ENCODE measurements at places on chromosomes 3 and 15. TPM values are rescaled to one million over a fixed set of nuclear protein-coding genes. Genes with fewer than 3 reads are reported as not detected.

OGG1 gene
- total RNA-seq, result 19.8 TPM

LRRC49 gene
- total RNA-seq, result 9.0 TPM

OXTR gene
- 0.96 TPM for total RNA-seq

TGM4 gene
- total RNA-seq, result 0.91 TPM

GRAMD2A gene
- 45.0 TPM for total RNA-seq

BHLHE40 gene
- total RNA-seq, result 61.7 TPM

GALNT15 gene
- total RNA-seq, result under 0.01 TPM

SERPINI2 gene
- not detected for total RNA-seq

GRCh38 chr3:144859161-144859560 is 887.5 kb downstream of the DIPK2A start:
- DNase-seq, result no peak

DNA sequence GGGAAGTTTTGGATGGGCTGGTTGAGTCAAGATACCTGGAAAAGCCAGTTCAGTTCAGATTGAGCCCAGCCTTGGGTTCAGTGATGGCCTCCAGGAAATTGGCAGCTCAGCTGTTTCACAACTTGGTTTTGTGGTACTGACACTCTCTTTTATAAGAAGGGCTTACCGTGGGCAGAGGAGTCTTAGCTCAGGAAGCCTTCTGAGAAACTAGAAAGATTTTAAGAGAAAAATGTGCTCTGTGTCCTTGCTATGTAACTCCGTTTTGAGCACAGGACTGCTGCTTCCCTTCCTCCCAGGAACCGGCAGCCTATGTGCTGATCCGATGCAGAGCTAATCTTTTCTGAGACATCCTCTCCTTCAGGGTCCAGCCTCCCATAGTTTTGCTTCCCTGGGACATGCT is 46.6 kb upstream of the RASGRP1 start:
- DNase-seq, result no peak

- peak; percentile 52 for DNase-seq
Measured at GRCh38 chr3:49839193-49839809, 17.1 kb downstream of the TRAIP start.

- DNase-seq, result peak; percentile 23
Measured at GRCh38 chr3:141009496-141009895, 41.7 kb upstream of the SPSB4 start.

GRCh38 chr15:80996247-80996646 is 4.5 kb upstream of the TLNRD1 start:
- DNase-seq, result peak; percentile 14

GRCh38 chr3:76028774-76029173 is 243.4 kb upstream of the ZNF717 start:
- no peak for DNase-seq

DNA sequence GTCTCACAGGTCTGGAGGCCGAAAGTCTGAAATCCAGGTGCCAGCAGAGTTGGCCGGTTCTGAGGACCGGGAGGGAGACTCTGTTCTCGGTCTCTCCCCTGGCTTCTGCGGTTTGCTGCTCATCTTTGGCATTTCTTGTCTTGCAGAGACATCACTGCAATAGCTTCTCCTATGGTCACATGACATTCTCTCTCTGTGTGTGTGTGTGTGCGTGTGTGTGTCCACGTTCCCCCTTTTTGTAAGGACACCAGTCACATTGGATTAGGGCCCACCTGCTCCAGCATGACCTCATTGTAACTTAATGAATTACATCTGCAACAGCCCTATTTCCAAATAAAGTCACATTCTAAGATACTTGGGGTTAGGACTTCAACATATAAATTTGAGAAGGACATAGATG is 12.4 kb upstream of the ATP10A start:
- DNase-seq, result no peak

DNA sequence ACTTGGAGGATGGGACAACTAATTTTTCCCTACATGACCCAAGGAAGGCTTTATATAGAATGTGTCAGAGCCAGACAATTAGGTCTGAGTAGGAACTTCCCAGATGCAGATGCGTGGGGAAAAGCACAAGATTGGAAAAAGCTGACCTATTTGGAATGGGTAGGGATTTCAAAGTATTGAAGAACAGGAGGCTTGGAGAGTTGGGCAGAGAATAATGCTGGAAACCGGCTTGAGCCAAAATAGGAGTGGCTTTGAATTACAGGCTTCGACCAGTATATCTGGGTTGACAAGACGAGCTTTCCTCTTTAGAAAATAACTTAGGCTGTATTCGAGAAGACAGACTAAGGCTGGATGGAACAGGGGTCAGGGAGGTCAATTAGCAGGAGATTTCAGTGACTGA is 181.1 kb downstream of the GBE1 start:
- DNase-seq, result no peak

- no peak for DNase-seq
Measured at GRCh38 chr3:43978708-43979107, 263.0 kb upstream of the TOPAZ1 start.

DNA sequence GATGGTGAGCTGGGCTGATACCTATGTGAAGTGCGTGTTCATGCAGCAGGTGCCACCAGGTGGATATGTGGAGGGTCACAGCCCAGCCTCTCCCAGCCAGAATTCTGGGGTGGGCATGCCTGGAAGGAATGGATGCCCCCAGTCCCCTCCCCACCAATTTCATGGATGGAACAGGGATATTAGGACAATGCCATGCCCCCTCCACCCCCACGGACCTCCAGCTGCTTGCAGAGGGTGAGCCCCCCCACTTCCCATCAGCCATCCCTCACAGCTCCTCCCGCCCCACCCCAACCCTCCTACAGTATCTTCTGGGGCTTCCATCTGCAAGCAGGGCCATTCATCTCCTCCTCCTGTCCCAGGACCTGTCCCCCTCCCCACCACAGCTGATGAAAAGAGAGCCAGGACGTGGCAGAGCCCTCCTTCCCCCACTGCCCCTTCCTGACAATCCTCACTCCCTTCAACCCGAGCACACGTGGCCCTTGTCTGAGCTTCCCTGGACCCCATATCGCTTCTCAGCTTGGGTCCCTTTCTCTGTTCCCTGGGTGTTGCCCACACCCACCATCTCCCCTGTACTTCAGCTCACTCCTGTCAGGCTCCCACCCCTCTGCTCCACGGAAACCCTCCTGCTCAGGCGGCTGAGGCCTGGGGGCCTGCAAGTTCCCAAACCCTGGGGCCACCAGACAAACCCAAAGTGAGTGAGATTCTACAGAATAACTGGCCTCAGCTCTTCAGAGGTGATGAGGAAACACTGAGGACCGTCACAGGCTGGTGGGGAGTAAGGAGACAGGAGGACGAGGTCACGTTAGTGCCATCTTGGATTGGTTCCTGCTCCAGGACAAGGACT is 2.8 kb upstream of the SEMA3G start:
- no peak for DNase-seq

- peak; percentile 35 for DNase-seq
Measured at GRCh38 chr3:184040010-184040409, 8.5 kb downstream of the HTR3D start.

DNA sequence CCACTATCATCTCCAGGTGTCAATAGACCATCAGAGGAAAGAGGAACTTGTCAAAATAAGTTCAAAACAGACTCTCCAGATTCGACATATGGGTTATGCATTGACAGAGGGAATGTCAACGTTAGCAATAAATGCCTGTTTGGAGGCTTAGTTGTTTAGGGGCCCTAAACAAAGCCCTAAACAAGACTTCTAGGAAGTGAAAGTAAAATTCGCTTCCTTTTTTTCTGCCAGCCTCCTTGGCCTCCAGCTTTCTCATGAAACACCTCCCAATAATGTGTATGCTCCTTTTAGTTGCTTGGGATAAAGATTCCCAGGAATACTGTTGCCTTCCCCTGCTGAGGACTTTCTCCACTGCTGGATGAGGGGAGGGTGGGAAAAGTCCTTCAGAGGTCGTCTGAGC is 70.9 kb upstream of the ARNT2 start:
- no peak for DNase-seq

DNA sequence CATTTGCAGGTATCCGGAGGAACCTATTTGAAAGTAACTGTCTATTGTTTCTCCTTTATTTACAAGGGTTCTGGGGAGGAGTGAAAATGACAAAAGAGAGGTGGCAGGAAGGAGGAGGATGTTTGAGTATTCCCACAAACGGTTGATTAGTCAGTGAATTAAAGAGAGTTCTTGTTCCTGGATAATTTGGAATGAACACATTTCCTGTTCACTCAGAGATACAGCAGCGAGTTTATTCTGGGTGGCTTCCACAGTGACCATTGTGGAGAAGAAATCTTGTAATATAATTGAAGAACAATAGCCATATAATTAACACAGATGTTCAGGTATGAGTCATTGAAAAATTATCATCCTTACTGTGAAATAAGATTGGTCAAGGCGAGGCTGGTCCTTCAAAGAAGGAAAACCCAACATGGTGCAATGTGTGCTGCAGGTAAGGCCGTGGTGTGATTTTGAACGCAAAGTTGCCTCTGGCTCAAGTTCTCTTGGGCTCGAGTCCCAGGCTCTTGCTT is 77.3 kb downstream of the NFKBIZ start:
- peak; percentile 97 for DNase-seq

DNA sequence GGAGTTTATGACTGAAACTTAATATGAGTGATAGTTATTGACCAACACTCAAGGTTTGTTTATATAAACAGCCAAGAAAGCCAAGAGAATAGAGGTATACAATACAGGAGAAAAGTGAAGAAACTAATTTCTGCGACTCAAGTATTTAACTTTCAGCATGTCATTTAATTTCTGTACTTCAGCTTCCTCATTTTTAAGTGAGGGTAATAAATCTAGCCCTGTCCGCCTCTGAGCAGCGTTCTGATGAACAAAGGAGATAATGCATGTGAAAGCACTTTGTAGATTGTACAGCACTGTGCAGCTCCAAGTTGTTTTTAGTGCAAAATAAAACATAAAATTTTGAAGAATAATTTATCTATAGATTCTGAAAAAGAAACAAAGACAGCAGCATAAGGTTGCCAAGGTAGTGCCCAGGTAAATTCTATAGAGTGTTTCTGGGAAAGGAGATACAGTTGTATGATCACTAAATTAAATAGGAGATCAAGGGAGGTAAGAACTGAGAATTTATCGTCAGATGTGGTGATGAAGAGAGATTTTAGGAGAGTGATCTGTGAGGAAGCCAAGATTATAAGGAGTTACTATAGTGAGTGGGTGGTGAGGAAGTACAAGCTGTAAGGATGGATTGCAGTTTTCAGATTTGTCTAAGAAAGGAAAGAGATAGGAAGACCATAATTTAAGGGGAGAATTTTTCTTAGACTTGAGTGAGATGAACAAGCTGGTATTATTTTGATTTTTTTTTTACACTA is 71.3 kb downstream of the RASA2 start:
- no peak for DNase-seq
